Activated CD4-positive, alpha-beta T cell treated with anti-CD3 and anti-CD28 coated beads, Interleukin-2, amount 10 ng/mL, durations not matched to agents 7 days and 5 days (primary cell): ENCODE measurements at places on chromosomes 4 and X. TPM values are rescaled to one million over a fixed set of nuclear protein-coding genes. Genes with fewer than 3 reads are reported as not detected.

NAT8L gene
- total RNA-seq: 0.07 TPM

PPEF2 gene
- total RNA-seq: 0.10 TPM

- H3K27me3 ChIP-seq: no peaks in the 10 kb centered on the region
- peak overlapping the region; percentile 41 for H3K27ac ChIP-seq
- H3K36me3 ChIP-seq: peaks cover 5% of the 10 kb centered on the region
- peaks cover 31% of the 10 kb centered on the region for H3K4me1 ChIP-seq
Measured at GRCh38 chrX:104168127-104168526, 1.9 kb downstream of the FAM199X start.

MAGEB1 gene
- total RNA-seq: not detected

DNA sequence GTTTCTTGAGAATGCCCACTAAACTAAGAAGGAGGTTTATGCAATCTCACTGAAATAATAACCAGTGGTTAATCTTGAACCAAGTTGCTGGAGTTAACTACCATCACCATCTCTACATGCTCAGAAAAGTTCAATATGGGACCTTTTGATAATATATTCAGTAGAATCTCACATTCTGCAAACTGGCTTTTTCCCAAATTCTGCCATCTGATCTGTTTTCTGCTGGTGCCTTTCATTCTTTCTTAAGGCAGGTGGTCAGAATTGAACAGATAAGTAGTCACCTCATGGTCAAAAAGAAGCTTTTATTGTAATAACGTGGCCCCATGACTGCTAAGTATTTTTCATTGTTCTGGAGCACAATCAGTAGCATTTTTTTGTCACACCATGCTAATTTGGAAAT is 229.0 kb upstream of the GK2 start:
- no peak overlapping the region for H3K27ac ChIP-seq
- no peaks in the 10 kb centered on the region for H3K4me1 ChIP-seq
- H3K27me3 ChIP-seq: peaks cover 2% of the 10 kb centered on the region
- no peaks in the 10 kb centered on the region for H3K36me3 ChIP-seq

HMX1 gene
- total RNA-seq: not detected

DNA sequence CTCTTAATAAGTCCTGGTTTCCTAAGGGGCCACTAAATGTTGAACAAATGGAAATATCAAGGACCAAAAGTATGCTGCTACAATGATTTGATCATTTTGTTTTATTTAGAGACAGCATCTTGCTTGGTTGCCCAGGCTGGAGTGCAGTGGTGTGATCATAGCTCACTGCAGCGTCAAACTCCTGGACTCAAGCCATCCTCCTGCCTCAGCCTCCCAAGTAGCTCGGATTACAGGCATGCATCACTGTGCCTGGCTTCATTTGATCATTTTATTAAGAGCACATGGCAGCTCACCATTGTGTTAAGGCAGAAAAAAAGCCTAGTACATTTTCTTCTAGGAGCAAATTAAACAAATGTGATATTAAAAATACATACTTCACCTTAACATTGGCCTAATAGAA is 52.7 kb downstream of the DCLK2 start:
- H3K4me3 ChIP-seq: no peak overlapping the region
- no peaks in the 10 kb centered on the region for H3K4me1 ChIP-seq
- no peak for DNase-seq
- H3K36me3 ChIP-seq: no peaks in the 10 kb centered on the region
